ENCODE measurements at places on chromosomes 2 and 18.

GRCh38 chr2:233794128-233794658 is 16.1 kb downstream of the MROH2A start:
- DNase-seq: no peak

GRCh38 chr2:189402932-189403331 is 38.3 kb upstream of the WDR75 start:
- DNase-seq: no peak

DNA sequence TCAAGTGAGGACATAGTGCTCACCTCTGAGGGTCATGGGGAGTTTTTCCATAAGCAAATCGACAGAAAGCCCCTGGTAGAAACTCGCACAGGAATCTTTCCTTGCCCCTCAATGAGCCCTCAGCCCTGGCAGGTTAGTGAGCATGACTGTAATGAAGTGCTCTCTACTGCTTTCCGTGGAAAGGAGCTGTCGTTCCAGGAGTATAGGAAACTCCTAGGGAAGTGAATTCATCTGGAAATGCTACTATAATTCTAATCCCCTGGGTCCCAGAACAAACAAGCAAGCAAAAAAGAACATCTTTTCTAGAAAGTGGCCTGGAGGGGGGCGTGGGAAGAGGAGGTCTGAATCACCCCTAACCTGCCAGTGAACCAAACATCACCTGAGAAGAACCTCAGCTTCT is 18.1 kb downstream of the BCL2L11 start:
- DNase-seq: no peak

GRCh38 chr2:174846941-174847938 is 83.0 kb upstream of the CHRNA1 start:
- no peak for DNase-seq

DNA sequence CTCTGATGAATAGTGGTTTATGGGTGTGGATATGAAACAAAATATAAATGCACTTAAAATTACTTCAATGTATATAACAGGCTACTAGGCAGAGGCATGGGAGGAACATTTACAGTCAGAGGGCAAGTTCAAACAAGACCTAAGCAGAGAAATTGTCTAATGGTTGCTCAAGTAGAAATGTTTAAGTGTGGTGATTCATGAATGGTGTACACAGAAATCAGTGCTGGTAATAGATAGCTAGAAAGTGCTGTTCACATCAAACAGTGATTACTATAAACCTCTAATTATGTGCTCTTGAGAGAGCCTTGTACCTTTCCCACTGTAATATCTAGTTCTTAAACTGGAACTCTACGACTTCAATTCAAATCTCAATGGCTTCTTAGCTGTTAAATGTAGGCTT is 485.1 kb downstream of the NRXN1 start:
- no peak for DNase-seq

Data from activated CD8-positive, alpha-beta memory T cell treated with anti-CD3 and anti-CD28 coated beads for 24 hours (primary cell).